ENCODE measurements at places on chromosomes 7 and 10. TPM values are rescaled to one million over a fixed set of nuclear protein-coding genes. Genes with fewer than 3 reads are reported as not detected.
A peak's percentile ranks its signal among the peaks of the same experiment; 100 is the strongest.

Gene FAM131B
- total RNA-seq = 0.14 TPM

Gene IL6
- total RNA-seq = not detected

Gene AKR1B15
- total RNA-seq = not detected

Gene STEAP1
- total RNA-seq = not detected

Gene RET
- total RNA-seq = not detected

Gene HOXA6
- not detected for total RNA-seq

Gene VWDE
- 1.5 TPM for total RNA-seq

DNA sequence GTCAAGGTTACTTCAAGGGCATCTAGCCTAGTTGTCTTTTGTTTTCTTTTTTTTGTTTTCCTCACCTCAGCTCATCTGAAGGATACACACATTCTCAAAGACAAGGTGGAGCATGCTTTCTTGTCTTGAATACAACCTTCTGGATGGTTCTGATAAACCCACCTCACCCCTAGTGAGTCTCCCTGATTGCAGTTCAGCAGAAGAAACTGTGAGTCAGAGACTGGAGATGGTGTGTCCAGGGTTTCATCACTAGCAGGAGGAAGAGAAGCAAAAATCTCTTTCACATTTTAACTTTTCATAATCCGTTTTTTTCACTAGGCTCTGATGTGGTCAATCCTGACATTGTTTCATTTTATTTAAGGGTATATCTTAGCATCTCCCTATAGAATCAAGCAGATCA lies 143.0 kb upstream of the NRBF2 start:
- no peak for DNase-seq

DNA sequence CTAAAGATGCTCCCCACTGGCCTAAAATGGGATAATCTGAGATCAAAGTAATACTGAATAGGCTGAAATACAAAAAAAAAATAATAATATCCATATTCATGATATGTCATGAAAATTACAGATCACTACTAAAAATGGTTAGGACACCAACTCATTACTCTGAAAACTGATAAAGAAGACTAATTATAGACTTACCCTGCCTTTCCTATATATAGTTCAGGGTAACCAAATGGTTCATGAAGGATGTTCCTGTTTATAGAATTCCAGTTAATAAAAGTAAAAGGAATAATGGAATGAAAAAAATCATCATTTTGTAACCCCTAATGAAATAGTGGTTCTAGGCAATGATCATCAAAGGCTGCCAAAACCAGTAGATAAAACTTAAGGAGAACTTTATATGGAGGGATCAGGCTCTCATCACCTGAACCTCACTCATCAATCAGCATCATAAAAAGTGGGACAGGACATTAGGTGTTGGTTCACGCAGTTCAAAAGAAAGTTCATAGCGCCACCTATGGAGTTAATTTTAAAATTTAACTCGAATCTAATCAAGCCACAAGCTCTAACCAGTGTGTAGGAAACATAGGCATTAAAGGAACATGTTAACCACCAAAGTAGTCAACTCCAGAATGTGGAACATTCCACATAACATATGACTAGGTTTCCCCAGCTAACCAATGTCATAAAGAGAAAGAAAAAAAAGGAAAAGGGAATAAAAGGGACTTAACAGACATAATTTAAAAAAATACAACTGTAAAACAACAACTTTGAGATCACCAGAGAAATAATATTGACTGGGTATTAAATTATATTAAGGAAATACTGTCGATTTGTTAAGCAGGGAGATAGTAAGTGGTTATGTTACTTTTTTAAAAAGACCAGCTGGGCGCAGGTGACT lies 35.7 kb downstream of the P4HA1 start:
- DNase-seq = peak; percentile 48

GRCh38 chr10:7302392-7302906 lies 108.4 kb downstream of the SFMBT2 start:
- DNase-seq = no peak

DNA sequence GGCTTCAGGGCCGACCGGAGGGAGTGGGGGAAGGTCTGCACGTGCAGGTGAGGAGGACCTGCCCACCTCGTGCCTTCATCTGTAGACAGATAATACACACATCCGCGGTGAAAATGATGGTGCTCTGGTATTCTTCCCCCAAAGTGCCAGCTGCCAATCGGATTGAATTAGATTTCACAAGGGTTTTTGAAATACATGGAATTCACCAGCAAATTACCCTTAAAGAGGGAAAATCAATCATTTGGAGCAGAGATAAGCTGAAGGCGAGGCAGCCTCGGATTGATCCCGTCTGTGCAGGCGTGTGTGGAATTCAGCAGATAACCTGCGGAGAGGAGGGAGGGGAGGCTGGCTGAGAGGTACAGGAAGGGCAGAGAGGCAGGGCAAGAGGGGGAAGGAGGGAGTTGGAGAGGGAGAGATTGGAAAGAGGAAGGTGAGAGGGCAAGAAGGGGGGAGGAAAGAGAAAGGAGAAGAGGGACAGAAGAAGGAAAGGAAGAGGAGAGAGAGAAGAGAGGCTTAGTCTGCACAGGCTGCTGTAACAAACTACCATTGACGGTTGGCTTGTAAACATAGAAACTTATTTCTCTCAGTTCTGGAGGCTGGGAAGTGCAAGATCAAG lies 84.2 kb downstream of the C10orf105 start:
- no peak for DNase-seq

DNA sequence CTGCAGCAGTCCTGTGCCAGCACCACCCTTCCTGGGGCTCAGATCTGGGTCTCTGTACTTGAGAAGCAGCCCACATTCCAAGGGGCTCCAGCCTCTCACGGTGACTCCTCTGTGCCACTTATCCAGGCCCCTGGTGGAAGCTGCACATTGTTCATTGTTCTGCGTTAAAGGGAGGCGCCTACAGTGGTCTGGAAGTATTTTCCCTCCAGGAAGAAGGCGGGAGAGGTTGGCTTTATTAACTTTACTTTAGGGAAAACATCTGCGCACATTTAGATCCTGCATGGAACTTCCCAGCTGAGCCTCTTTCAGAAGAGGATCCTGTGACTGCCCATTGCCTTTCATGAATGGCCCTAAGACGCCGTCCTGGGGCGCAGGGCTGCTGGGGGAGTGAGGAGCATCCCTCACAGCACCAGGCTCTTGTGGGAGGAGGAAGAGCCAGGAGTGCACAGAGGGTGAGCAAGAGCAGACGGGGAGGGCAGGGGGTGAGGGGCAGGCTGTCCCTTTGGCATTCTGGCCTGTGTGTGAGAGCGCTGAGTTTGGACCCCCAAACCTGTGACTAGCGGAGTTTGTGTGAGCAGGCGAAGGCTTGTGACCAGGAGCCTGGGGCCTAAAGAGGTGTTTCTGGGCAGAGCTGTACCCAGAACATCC lies 98.6 kb upstream of the BTBD16 start:
- DNase-seq = no peak

DNA sequence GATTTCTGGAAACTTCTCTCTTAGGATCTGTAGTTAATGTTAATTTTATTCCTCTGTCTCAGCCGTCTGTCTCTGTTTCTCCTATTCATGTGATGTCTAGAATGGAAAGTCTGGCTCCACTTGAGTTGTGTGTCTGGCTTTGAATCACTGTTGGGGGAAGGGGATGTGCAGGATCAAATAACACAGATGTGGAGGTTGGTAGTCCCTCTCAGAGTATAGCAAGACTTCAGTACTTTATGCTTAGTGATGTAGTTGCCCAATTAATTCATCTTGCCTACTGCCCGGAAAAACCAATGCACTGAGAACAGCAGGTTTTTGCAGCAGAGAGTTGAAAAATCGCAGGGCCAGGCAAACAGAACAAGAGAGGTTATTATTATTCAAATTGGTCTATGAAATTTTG lies 79.2 kb downstream of the PHTF2 start:
- no peak for DNase-seq

DNA sequence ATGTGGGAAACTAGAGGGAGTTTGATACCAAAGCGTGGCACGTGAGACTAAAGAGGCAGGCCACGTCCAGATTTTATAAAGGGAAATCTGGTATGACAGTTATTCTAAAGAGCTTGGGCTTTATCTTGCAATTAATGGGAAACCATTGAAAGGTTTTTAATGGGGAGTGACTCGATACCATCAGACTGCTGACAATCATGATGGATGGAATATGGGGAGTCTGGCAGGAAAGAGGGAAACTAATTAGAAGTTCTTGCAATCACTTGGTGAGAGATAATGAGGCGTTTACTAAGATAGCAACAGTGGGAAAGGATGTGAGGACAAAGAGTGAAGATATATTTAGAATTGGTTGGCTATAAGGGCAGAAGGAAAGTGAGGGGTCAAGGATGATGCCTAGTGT lies 94.0 kb downstream of the MBL2 start:
- DNase-seq = no peak

DNA sequence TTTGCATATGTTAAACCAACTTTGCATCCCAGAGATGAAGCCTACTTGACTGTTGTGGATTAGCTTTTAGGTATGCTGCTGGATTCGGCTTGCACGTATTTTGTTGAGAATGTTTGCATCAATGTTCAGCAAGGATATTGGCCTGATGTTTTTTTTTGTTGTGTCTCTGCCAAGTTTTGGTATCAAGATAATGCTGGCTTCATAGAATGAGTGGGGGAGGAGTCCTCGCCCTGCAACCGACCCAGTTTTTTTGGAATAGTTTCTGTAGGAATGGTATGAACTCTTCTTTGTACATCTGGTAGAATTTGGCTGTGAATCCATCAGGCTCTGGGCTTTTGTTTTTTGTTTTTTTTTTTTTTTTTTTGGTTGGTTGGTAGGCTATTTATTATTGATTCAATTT lies 147.9 kb downstream of the AHR start:
- no peak for DNase-seq

DNA sequence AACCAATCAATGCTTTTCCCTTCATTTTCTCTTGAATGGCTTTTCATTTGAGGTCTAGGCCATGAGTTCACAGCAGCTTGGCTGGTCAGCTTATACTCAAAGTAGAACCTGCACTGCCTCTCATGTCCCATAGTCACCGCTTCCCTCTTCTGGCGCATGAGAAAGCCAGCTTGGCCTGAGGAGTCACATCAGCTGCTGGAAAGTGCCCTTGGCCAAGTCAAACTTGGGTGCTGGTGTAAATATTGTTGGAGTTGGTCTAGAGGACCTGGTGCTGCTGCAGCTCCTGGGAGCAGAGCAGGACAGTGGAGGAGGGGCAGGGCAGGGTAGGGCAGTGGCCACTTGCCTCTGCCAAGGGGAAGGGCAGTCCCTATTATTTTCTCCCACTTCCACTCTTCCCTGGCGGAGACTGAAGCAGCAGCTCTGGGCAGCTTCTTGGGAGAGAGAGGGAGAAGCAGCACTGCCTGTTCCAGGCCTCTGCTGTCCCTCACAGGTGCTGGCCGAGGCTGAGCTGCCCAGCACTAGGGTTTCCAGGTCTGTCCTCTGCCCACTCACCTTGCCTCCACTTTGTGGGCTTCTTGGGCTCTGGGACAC lies 12.8 kb downstream of the UBE2D4 start:
- no peak for DNase-seq

- DNase-seq = no peak
Measured at GRCh38 chr7:138975343-138976104, 5.7 kb downstream of the KIAA1549 start.

DNA sequence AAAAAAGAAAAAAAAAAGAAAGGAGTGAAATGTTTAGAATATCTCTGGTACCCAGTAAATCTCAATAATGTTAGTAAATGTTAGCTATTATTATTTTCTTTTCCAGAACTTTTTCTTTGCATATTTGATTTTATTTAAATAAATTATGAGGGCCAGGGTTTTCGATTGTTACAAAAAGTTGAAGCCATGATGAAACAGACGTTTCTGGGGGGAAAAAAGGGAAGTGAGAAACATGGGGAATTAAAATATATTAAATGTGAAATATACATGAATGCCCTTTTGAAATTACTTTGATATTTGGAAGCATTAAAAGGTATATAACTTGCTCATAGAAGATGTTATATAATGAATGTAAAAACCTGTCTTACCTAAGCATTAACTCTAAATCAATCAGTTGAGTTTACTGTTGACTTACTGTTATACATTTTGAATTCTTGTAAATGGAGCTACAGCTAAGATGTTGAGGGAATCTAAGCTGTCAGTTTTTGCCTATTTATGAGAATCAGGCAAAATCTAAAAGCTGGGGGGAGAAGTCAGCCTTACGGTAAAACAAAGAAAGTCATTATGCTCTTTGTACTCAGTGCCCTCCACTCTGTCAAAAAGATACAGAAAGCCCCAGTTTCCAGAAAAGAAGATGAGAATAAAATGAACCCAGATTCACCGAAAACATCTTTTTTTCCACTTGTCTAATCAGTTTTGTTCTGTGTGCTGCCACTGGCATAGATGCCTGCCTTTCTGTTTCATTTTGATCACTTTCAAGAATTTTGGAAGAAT lies 30.0 kb upstream of the KDM7A start:
- no peak for DNase-seq

GRCh38 chr7:20412032-20412431 lies 81.3 kb downstream of the ITGB8 start:
- DNase-seq = no peak

- DNase-seq = no peak
Measured at GRCh38 chr7:45118889-45119331, 7.4 kb upstream of the TBRG4 start.

- peak; percentile 2 for DNase-seq
Measured at GRCh38 chr10:30811276-30812017, 181.9 kb upstream of the LYZL2 start.

DNA sequence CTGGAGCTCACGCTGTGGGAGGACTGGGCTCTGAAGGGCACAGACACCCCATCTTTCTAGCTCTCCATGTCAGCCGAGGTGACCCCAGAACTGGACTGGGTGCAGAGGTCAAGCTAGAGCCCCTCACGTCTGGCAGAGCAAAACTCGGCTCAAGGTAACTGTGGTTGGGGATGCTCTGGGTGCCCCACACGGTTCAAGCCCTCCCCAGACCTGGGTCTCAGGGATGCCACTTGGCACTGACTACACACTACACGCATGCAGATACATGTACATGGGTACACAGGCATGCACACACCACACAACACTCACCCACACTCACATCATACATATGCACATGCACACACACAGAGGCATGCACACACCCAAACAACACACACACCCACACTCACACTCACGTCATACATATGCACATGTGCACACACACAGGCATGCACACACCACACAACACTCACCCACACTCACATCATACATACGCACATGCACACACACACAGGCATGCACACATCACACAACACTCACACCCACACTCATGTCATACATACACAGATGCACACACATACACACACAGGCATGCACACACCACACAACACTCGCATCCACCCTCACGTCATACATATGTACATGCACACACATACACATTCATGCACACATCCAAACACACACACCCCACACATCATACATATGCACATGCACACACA lies 219.3 kb downstream of the DNAJB6 start:
- DNase-seq = no peak
